ENCODE measurements at places on chromosomes 7 and 10. TPM values are rescaled to one million over a fixed set of nuclear protein-coding genes. Genes with fewer than 3 reads are reported as not detected.

GRCh38 chr10:42367532-42368230, 270.7 kb downstream of the ZNF33B start:
- DNase-seq = peak; percentile 47

The GPRIN2 gene
- total RNA-seq = not detected

- DNase-seq = no peak
These were observed 93.6 kb downstream of the VOPP1 start for GRCh38 chr7:55478700-55479099.

GRCh38 chr10:120181154-120181553, 275.9 kb upstream of the PLPP4 start:
- DNase-seq = no peak

The VGF gene
- 0.09 TPM for total RNA-seq

The RBP3 gene
- total RNA-seq = not detected

The GARIN1A gene
- total RNA-seq = 0.07 TPM
